Occipital lobe (tissue), 3 donors: ENCODE measurements at places on chromosomes 6 and 20.
A peak's percentile ranks its signal among the peaks of the same experiment; 100 is the strongest.

- peak; percentile 36 for DNase-seq
These were observed 40.0 kb upstream of the KCNK16 start for GRCh38 chr6:39362487-39362865.

- no peak for DNase-seq
These were observed 833.7 kb downstream of the TFAP2A start for GRCh38 chr6:9581155-9581554.

DNA sequence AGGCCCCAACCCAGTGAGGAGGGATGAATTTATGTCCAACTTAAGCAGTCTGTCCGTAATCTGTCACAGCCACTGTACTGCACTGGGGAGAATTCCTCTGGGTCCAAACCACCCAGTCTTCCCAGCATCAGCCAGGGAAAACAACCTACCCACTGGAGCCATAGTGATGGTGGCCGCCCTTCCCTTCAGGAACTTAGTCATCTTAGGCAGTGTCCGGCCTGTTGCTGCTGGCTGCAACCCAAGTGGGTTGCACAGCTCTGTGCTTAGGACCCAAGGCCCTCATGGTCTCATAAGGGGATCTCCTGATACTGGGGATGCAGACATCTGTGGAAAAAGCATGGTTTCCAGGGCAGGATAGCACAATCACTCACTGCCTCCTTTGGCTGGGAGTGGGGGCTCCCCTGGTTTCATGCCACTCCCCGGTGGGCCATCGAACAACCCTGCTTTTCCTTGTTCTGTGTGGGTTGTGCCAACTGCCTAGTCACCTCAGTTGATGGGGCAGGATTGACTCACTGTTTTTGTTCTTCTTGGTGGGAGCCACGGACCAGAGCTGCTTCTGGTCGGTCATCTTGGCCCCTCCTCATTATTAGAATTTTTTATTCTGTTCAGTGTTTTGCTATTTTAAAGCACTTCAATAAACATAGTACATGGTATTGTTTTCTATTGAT, 591.9 kb downstream of the DOK5 start:
- no peak for DNase-seq

- no peak for DNase-seq
These were observed 161.0 kb downstream of the ASCC3 start for GRCh38 chr6:100719883-100720682.

DNA sequence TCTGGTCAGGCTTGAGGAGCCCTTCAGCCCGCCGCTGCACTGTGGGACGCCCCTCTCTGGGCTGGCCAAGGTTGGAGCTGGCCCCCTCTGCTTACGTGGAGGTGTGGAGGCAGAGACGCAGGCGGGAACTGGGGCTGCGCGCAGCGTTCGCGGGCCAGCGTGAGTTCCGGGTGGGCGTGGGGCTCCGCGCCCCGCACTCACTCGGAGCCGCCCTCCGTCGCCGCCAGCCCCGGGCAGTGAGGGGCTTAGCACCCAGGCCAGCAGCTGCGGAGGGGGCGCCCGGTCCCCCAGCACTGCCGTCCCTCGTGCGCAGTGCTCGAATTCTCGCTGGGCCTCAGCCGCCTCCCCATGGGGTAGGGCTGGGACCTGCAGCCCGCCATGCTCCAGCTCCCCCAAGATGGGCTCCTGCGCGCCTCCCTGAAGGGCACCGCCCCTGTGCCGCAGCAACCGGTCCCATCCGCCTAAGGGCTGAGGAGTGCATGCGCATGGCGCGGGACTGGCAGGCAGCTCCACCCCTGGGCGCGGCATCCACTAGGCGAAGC, 695.9 kb downstream of the EPHA7 start:
- no peak for DNase-seq

DNA sequence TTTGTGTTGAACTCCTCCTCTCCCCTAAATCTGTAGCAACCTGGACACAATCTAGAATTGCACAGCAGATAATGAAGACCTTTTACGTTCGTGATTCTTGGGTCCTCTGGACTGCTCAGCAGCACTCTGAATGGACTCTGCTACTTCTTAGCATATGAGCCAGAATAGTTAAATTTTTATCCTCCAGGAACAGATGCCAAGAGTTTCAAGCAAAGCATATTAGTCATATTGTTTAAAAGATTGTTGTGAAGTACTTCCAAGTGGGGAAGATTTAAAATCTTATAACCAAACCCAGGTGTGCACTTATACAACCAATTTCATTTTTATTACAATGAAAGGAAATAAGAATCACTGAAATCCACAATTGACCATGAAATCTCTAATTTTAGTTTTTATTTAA, 118.9 kb upstream of the EXOC2 start:
- no peak for DNase-seq

DNA sequence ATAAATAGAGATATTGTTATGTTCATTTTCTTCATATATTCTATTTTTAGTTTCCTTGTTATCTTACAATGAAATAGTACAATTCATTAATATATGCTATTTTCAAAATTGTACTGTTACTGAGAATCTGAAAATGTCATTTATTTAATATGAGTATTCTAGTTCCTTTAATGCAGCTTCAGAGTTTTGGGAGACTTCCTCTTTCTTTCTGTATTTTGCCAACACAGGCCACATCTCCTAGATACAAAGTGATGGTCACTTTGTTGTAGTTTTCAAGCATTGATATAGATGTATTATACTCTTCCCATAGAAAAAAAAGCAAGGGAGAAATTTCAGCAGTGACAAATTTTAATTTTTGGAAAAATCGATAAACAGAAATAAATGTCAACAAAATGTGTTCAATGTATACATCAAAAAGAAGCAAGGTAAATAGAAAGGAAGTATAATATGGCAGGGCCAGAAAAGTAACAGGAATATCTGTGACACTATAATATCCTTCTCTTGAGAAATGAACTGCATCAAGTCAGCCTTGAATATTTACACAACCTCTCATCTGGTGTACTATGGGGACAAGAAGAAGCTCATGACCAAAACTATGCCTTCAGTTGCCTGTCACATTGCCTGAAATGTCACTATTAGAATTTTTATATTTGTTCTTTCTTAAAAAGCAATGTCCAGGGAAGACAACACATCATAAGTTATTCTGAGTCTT, 396.0 kb downstream of the TBC1D32 start:
- DNase-seq = no peak

DNA sequence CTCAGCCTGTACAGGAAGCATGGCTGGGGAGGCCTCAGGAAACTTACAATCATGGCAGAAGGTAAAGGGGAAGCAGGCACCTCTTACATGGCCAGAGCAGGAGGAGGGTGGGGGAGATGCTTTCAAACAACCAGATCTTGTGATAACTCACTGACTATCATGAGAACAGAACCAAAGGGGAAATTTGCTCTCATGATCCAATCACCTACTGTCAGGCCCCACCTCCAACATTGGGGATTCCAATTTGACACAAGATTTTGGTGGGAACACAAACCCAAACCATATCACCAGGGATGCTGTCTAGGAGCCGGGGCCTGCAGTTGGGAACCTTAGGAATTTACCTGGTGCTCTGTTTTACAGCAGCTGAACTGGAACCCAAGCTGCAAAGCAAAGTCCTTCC, 191.1 kb upstream of the CITED2 start:
- no peak for DNase-seq

DNA sequence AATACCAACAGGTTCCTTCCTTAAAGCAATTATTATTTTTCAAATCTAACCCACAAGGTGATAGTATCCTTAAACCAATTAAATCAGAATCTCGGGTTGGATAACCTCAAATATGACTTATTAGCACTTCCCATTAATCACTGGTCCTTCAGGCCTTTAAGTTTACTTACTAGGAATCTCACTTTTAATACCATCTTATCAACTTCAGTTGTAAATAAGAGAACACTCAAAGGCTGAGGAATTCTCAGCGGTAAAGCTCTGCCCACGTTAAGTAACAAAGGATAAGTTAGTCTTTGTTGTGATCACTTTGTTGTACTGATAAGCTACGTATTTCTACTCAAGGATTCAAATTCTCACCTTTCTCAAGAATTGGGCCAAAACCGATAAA, 82.0 kb downstream of the OR2B2 start:
- DNase-seq = no peak

DNA sequence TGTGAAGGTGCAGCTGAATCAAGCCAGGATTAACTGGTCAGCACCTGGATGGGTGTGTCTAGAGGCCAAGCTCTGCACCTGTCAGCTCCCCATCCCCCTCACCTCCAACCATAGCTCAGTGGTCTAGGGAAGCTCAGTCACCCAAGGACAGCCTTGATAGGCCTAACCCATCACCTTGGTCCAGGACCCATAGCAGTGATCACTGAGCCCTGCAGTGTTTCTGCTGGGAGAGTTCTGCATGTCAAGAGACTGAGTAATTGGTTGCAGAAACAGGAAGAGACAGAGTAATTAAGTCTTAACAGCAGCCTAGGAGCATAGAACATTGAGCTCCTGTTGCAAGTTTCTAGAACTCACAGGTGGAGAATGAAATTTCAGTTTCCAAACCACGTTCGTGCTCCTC, 18.7 kb upstream of the RALGAPB start:
- no peak for DNase-seq

DNA sequence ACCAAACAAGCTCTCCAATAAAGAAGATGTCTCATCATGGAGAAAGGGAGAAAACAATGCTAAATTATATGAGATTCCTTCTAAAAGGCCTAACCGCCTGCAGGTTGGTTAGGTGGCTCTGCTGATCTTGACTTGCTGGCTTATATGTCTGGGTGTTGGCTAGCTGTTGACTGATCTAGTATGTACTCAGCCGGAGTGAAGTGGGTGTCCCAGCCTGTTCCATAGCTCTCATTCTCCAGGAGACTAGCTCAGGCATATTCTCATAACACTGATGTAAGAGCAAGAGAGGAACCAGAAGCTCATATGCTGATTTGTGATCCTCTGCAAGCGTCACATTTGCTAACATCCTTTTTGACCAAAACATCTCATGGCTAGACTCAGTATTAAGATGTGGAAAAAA, 473.0 kb downstream of the BMP2 start:
- no peak for DNase-seq

DNA sequence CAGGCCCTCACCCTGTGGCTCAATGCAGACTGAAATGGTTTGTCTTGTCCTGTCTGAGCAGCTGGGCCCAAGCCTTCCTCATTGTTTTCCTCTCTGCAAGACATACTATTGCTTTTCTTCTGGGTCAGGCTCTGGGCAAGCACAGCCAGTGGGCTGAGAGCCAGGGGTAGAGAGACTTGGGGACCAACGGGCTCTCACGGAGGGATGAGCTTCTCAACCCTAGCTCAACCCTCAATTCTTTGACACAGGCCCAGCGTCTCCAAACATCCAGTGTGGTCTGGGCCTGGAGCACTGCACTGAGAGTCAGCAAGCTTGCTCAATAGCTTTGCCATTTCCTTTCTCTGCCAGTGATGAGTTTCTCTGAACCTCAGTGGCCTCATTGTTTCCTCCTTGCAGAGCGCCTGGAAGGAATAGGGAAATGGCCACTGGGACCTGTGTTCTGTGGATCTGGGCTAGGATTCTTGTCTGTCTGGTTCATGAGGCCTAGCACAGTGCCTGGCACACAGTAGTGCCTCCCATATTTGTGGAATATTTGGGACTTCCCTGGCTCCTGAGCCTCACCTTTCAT, 9.3 kb downstream of the ANGPT4 start:
- no peak for DNase-seq

DNA sequence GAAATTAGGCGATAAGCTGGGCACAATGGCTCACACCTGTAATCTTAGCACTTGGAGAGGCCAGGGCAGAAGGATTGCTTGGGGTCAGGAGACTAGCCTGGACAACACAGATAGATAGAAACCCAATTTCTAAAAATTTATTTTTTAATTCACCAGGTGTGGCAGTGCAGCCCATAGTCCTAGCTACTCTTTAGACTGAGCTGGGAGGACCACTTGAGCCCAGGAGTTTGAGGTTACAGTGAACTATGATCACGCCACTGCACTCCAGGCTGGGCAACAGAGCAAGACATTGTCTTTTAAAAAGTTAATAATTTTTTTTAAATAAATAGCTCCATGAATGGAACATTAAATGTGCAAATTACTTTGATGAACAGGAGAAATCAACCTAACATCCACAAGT, 8.2 kb downstream of the ZNF318 start:
- DNase-seq = no peak

DNA sequence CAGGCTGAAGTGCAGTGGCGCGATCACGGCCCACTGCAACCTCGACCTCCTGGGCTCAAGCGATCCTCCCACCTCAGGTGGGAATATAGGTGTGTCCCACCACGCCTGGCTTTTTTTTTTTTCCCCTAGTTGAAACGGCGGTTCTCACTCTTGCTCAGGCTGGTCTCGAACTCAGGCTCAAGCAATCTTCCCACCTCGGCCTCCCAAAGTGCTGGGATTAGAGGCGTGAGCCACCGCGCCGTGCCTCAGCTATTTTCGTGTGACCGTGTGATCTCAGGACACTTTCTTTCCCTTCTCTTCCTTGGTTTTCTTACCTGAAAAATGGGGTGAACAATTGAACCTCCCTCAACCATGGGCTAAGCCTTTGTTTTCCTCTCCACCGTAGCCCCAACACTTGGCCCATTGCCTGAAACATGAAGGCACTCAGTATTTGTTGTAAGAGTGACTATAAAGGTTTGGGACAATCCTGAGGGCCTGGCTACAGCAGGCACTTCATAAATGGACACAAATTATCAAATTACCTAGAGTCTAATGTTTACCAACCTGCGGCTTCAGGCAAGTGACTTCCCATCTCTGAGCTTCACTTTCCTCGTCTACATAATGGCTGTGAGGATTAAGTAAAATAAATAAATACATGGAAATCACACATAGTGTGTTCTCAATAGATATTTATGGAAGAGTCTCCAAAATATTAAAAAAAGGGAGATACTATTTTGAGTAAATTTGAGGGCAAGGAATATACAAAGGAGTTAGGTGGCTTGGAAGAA, 31.4 kb upstream of the ID1 start:
- no peak for DNase-seq

GRCh38 chr6:43954311-43955131, 172.7 kb downstream of the MRPL14 start:
- DNase-seq = no peak

- no peak for DNase-seq
These were observed 437.4 kb upstream of the JAG1 start for GRCh38 chr20:11111191-11111590.

GRCh38 chr6:4947716-4948115, 56.1 kb downstream of the RPP40 start:
- DNase-seq = no peak

- DNase-seq = no peak
These were observed 12.8 kb upstream of the BPI start for GRCh38 chr20:38290829-38291814.

DNA sequence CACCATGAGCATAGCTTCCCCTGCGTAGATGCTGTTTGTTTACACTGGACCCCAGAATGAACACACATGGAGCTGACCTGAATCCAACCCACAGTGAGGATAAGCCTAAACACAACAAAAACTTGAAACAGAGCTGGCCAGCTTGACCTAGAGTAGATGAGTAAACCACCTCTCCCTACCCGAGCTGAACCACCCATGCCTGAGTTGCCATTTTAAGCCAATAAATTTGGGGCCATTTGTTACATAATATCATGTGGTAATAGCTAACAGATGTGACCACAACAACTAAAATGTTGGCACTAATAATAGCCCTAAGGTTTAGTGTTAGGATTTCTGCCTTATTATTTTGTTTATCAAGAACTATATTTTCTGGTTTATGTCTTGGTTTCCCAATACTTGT, 103.2 kb upstream of the GRIK2 start:
- no peak for DNase-seq
